ENCODE measurements at places on chromosomes 16 and 17.

GRCh38 chr17:42485680-42486079, 27.0 kb downstream of the ATP6V0A1 start:
- DNase-seq, result no peak

GRCh38 chr16:87186876-87187533, 130.2 kb downstream of the C16orf95 start:
- DNase-seq, result no peak

- no peak for DNase-seq
Observed at GRCh38 chr16:22692916-22693637, 120.9 kb upstream of the HS3ST2 start.

GRCh38 chr16:2985893-2986355, 5.7 kb upstream of the PKMYT1 start:
- DNase-seq, result no peak

DNA sequence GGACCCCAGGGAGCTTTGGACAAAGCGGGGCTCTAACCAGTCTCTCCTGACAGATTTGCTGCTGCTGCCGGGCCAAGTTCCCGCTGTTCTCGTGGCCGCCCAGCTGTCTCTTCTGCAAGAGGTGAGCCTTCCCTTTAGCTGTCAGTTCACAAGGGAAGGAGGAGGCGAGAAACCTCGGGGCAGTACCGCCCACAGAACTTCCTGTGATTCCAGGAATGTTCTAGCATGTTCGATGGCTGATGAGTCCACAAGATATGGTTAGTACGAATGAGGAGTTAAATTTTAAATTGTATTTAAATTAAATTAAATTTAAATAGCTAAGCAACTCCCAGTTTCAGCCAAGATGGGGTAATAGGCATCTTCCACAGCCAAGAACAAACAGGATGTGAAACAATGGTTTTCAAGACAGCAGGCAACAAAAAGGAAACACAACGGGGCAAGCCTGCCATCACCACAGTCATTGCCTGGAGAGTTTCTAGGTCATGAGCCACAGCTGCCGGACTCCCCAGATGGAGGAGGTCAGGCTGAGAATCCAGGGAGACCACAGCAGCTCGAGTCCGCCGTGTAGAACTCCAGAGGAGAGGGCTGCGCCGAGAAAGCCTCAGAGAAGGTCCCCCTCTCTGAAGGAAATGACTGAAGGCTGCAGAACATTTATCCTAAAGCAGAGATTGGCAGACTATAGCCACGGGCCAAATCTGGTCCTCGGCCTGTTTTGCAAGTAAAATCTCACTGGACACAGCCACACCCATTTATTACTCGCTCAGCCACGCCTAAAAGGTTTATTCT, 9.5 kb upstream of the TCF25 start:
- DNase-seq, result no peak

DNA sequence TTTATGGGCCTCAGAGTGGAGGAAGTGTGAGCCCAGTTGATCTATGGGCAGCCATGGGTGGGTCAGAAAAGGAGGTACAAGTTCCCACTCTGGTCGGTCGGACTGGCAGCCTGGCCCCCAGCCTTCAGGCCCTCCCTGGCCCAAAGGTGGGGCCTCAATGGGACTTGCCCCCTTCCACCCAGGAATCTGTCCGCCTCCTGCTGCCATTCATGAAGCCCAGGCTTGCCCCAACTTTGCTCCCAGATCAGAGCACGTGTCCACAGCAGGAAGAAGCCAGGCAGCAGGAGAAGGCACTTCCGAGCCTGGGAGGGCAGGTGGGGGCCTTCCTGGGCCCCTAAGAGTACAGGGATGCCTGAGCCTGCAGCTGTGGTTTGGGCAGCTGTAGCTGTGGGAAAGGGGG, 3.0 kb upstream of the CMTM3 start:
- no peak for DNase-seq

DNA sequence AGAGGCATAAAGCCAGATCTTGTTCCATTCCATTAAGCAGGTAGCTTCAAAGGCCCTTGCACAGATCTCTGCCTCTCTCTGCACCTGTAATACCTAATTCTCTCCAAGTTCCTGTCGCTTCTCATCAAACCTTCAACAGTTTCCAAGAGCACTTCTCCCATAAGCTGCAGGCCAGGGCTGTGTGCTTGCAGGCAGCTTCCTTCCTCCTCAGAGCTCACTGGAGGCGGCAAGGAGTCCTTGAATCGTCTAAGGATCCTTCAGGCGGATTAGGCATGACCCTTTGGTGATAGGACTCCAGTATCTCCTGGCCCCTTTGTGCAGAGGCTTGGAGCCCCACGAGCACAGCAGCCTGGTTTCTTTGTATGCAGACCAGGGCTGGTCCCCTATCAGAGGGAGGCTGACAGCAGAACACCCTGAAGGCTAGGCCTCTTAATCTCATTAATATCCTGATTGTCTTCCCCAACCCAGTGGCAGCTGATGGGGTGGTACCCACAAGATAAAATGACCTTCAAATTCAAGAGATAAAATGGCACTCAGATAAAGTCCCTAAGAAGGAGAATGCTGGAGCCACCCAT, 19.8 kb downstream of the HNF1B start:
- DNase-seq, result no peak

GRCh38 chr16:66574081-66574480, 5.2 kb upstream of the CMTM2 start:
- no peak for DNase-seq

- peak; percentile 63 for DNase-seq
Observed at GRCh38 chr17:2336852-2337543, at the start of gene SGSM2. Gene SGSM2 (plus strand): TSS chr17:2337501. CDS start chr17:2337689, 188 bp downstream.

DNA sequence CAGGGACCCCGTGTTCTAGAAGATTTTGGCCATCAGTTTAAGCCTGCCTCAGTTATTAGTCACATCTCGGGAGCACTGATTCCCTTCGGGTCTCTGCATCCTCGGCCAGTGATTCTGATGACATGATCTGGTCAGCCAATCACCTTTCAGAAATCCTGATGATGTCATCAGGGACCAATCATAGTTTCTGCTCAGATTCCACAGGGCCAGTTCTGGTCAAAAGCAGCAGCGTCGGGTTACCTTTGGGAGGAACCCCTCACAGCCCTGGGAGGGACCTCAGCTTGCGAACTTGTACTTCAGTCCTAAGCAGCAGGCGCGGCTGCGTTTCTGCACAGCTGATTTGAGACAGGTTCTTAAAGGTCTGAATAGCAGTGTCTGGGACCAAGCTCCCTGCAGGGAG, 13.9 kb downstream of the KDM8 start:
- no peak for DNase-seq

GRCh38 chr16:89452241-89452640, 38.1 kb downstream of the ANKRD11 start:
- DNase-seq, result no peak

DNA sequence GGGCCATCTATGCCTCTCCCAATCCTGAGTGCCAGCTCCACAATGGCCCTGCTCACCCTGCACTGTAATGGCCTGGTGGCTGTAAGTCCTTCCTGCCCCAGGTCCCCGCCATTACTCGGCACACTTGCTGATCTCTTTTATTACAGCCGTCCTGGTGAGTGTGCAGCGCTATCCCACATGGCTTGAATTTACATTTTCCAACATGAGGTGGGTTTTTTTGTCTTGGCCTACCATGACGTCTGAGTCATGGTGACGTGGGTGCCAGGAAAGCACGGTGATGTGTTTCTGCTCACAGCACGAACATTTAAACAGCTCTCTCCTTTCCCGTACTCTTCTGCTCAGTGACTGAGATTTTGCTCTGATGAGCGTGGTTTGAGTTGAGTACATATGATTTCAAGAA, 55.2 kb upstream of the FOXF1 start:
- no peak for DNase-seq

- no peak for DNase-seq
Observed at GRCh38 chr17:81700353-81701287, 2.5 kb upstream of the MRPL12 start.

DNA sequence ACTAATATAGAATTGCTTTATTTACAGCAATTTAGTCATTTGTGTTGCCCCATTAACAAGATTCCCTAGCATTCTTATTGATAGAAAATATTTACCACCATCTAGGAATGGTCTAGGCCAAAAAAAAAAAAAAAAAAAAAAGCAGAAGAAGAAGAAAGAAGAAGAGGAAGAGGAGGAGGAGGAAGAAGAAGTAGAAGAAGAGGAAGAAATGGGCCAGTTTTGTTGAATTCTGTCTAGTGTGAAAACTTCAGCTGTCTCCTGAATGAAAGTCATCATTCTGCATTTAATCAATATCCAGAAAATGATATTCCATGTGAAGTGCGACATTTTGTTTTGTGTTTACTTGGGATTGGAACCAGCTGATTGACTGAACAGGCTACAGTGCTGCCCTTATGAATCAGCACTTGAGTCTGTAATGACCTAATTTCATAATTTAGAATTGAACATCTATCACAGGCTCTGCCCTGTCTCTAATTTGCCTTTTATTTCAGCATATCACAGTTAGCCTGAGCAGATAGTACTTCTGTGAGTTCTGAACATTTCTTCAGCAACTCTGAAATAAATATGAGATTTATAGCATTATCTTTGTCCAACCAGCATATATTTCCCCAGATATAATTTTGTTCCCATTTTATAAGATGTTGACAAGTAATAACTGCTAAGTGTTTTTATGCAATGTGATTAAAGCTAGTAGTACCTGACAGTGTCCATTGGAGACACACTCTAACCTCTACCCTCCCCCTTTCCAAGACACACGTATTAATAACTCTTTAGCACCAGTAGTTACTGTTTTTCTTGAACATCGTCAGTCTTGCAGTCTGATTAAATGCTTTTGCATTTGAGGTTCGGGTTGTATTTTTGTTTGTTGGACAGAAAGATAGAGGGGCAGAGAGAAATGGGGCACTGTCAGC, 5.9 kb downstream of the ANKFN1 start:
- no peak for DNase-seq

DNA sequence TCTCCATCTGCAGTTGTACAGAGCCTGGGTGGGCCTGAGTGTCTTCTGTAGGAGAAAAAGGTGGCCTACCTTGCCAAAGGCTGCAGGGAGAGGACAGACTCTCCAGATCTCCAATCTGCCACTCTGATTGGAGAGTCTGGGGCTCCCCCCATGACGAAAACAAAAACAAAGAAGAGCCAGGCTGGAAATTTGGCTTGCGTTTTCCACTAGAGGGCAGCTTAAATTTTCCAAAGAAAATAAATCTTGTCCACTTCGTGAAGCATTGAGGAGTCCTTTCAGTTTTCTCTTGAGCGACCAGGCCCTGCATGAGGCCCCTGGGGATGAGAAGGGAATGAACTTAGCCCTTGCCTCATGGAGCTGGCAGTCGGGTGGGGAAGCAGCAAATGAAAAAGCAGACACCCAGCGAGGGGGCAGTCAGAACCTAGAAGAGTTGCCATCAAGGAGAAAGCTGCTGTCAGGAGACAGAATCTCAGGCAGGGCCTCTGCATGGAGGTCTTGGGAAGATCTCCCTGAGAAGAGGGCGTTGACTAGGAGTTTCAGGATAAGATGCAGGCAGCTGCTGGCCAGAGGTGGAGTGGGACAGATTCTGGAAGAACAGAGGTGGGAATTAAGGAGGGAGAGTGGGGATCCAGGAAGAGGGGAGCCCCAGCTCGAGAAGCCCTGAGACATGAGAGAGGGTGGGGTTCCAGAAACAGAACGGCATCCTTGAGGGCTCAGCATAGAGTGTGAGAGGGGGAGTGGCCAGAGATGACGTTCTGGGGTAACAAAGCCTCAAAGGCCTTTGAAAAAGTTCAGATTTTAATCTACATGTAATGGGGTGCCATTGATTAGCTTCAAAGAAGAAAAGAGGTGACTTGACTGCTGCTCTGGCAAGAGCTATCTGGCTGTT, 8.4 kb upstream of the SHCBP1 start:
- DNase-seq, result no peak

- no peak for DNase-seq
Observed at GRCh38 chr16:83676086-83676485, 131.7 kb upstream of the HSBP1 start.

DNA sequence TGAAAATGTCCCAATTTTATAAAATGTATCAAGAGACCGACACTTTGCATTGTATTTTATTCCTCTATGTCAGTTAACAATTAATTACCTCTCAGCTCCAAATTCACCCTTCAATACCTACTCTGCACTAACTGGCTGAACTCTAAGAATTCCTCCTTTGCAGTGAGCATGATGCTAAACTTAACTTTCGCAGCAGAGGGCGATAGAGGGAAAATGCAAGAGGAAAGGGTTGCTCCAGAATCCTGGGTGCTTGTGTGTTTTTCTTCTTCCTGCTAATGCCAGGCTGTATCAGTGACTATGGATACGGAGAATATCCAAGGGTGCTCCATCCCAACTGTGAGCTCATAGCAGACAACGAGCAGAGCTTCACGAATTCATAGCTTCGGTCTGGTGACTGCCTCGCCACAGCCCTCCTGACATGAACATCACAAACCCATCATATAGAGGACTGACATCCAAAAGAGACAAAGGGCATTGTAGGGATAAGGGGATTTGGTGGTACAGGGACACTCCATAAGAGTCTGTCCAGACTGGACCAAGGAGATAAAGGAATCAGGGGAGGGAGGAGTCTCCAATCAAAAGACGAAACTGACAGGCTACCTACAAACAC, 172.9 kb downstream of the STX8 start:
- DNase-seq, result no peak

DNA sequence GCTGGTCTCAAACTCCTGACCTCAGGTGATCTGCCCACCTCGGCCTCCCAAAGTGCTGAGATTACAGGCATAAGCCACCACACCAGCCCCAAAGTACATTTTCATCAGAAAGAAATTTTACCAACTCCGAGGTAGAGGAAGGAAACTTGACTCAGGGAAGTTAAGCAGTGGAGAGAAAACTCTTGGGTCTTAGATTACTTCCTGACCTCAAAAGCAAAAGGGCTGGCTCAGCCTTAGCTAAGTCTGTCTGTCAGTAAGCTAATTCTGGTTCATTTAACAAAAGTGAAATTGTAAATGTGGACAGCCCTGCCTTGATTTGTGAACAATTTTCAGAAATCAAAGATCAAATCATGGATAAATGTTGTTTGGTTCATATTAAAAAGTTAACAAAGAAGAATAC, 30.6 kb downstream of the MAP2K6 start:
- no peak for DNase-seq

- no peak for DNase-seq
Observed at GRCh38 chr17:46910179-46910927, 12.6 kb upstream of the GOSR2 start.

GRCh38 chr16:1026784-1027500, 45.4 kb downstream of the SOX8 start:
- DNase-seq, result no peak

DNA sequence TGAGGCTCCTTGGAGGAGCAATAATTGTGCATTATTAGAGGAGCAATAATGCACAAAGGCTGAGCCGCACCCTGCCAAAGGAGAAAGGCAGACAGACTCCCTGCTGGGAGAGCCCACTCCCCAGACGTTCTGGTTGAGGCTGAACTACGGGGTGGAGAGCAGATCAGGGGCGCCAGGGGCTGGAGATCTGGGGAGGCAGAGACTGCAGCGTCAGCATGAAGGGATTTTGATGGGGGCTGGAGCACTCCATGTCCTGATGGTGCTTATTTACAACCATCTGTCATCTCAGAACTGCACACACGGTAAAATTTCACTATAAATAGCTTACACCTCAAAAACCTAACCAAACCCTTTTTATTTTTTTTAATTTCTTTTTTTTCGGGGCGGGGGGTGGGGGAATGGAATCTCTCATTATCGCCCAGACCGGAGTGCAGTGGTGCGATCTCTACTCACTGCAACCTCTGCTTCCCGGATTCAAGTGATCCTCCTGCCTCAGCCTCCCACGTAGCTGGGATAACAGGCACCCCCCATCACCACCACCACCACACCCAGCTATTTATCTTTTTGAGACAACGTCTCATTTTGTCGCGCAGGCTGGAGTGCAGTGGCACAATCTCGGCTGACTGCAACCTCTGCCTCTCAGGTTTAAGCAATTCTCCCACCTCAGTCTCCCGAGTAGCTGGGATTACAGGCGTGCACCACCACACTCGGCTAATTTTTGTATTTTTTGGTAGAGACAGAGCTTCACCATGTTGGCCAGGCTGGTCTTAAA, 4.3 kb upstream of the C16orf95 start:
- DNase-seq, result no peak

All from activated T-helper 1 cell treated with Interleukin-2 at 50 U/mL for 16 hours (primary cell).